ENCODE measurements at places on chromosomes 7 and 10.

DNA sequence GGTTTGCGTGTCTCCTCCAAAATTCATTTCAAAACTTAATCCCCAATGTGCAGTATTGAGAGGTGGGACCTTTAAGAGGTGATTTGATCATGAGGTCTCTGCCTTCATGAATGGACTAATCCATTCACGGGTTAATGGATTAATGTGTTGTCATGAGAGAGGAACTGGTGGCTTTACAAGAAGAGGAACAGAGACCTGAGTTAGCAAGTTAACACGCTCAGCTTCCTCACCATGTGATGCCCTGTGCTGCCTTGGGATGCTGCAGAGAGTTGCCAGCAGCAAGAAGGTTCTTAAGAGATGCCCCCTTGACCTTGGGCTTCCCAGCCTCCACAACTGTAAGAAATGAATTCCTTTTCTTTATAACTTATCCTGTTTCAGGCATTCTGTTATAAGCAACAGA is 3.7 kb upstream of the TCTN3 start:
- DNase-seq: no peak

- DNase-seq: no peak
Observed at GRCh38 chr10:92173996-92174395, 116.9 kb downstream of the CPEB3 start.

DNA sequence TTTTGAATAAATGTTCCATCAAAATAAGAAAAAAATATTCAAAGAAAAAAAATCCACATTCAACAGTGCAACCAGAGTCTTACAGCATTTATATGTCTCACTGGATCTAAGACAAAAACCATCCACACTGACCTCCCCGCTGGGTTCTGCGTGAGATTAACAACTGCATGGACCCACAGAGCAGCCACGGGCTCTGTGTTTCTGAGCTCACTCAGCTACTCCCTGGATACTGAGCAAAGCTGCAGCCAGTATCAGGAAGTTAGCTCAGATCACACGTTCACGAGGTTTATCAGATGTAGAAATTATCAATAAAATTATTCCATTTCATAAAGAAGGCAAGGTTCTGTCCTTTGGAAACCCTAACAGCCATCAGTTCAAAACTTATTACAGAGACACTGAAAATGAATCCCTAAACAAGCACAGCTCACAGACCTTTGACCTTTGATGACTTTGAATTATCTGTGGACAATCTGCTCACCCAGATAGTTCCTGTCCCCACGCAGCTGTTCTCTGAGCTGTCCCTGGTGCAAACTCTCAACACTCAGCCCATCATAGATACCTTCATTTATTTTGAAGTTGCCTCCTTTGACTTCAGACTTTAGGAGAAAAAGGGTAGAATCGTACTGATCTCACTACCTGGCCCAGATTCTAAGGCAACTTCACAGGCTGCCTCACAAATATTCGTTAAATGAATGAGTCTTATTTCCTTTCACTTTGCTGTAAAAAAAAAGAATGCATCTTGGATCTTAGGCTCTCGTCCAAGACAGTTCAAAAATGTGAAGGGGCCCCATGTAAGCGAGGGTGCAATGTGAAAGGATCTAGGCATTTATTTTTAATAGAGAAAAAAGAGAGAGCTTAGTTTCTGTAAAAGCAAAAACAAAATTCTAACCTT is 67.7 kb upstream of the SVIL start:
- DNase-seq: no peak

- no peak for DNase-seq
Observed at GRCh38 chr10:45204954-45205775, 110.2 kb downstream of the OR13A1 start.

DNA sequence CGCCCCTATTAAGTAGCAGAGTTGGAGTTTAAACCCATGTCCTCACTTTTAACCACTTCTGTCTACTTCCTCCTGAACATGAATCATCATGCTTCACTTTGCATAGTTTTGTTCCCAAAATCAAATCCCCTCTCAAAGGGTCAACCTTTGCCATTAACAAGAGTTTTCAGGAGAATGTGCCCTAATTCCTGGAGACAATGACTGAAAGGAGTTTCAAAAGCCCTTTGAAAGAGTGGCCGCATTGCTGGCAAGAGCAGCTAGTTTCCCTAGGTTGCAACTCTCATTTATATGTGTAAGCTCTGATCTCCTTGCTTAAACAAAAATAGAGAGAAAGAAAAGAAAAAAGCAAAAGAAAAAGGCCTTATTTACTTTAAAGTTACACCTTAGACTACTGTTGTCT is 9.2 kb downstream of the LGI1 start:
- no peak for DNase-seq

DNA sequence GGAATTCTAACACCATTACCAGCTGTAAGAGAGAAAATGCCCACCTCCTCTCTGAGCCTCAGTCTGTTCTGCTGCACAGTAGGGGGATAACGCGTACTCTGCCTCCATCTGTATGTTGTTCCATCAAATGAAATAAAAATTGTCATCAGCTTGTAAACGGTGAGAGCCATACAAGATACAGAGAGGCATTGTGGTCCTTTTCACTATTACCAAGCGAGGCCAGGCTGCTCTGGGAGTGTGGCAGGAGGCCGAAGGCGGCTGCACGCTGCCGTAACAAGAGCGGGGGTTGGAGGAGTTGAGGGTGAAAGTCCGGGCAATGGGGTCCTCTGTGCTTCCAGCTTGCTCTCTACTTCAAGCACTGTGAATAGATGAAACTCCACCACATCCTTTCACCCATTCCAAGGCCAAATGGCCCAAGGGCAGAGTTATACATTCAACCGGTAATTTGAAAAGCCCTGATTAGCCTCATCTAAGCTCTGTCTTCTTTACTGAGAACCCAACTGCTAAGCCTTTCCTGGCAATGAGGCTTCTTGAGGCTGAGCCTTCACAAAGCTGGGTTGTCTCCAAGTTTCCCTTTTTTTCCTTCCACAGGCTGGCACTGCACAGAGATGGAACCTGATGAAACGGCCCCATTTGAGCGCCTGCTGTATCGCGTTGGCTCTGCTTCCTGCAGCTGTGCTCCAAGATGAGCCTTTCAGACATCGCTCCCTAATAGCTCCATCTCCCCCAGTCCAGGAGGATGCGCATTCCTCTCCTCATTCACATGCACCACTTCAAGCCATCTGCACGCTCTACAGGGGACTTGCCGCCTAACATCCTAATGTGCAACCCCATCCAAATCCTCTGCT is 47.2 kb downstream of the PYROXD2 start:
- no peak for DNase-seq

DNA sequence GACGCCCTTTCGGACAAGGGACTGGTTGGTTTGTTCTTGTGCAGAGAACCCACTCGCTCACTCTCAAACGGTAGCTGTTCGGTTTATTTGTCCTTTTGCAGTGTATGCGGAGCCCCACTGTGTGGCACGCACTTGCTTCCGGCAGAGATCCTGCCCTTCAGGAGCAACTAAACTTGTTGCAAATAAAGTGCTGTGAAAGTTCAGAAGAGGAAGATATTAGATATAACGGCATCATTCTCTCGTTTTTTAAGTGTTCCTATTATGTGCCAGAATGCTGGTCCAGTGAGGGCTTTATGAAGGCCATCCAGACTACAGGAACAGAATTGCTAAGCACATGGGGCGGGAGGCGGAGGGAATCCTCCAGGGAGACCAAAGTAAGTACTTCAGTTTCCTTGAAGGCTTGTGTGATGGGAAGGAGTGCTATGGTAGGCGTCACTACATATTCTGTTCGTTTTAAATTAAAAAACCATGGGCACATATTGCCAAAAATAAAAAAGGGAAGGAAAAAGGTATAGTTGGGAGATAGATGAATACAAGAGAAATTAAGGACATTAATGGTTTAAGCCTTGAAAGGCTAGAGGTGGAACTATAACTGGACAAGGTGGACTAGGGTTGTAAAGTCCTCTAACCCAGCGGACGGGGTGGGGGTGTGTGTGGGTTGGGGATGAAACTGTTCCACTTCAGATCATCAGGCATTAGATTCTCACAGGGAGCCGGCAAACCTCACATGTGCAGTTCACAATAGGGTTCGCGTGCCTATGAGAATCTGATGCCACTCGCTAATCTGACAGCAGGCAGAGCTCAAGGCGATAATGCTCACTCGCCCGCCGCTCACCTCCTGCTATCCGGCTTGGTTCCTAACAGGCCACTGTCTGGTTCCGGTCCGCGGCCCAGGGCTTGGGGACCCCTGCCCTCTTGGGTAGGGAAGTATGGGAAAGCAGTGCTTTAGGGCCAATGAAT is 704 bp upstream of the ERLIN1 start:
- DNase-seq: peak; percentile 45

GRCh38 chr7:38102507-38102906 is 75.5 kb upstream of the STARD3NL start:
- no peak for DNase-seq

- no peak for DNase-seq
Observed at GRCh38 chr7:71208881-71209280, 76.9 kb downstream of the GALNT17 start.

DNA sequence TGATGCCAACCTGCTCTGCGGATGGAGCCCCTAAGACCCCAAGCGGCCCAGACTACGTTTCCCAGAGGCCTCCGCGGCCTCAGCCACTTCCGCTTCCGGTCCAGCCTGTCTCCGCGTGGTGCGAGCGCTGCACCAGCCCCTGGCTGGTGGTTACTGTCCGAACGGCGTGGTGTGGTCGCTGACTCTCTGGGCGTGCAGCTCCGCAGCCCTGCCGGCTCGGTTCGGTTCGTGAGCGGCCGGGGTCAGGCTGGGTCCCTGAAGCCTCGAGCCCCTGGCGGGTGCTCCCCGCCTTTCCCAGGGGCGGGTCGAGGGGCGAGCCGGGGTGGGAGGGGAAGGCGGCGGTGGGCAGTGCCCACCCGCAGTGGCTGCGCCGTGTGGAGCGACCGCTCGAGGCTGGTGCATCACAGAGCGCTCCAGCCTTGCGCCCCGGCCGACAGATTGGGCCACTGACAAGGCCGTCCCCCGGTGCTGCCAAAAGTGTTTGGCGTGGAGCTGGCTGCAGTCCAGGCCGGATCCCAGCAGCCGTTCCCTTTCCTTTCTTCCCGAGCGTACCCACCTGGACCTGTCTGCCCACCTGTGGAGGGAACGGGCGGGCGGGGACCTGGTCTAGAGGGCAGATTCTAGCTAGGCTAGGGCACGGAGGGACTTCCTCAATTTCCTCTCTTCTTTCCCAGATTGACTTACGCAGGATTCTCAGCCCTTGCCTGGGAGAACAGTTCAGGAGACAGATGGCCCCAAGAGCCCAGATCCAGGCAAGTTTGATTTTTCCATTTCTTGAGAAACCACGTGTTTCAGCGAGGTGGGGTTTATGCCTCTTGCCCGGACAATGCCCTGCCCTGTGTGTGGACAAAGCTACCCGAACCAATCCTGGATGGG is at the start of gene ZNF485:
Gene ZNF485 (plus strand): TSS at position 116 of the 876 bp plus-strand sequence. CDS start 613 bp downstream, at position 729.
- DNase-seq: peak; percentile 83

- peak; percentile 49 for DNase-seq
Observed at GRCh38 chr7:25069900-25070443, 55.1 kb downstream of the CYCS start.

DNA sequence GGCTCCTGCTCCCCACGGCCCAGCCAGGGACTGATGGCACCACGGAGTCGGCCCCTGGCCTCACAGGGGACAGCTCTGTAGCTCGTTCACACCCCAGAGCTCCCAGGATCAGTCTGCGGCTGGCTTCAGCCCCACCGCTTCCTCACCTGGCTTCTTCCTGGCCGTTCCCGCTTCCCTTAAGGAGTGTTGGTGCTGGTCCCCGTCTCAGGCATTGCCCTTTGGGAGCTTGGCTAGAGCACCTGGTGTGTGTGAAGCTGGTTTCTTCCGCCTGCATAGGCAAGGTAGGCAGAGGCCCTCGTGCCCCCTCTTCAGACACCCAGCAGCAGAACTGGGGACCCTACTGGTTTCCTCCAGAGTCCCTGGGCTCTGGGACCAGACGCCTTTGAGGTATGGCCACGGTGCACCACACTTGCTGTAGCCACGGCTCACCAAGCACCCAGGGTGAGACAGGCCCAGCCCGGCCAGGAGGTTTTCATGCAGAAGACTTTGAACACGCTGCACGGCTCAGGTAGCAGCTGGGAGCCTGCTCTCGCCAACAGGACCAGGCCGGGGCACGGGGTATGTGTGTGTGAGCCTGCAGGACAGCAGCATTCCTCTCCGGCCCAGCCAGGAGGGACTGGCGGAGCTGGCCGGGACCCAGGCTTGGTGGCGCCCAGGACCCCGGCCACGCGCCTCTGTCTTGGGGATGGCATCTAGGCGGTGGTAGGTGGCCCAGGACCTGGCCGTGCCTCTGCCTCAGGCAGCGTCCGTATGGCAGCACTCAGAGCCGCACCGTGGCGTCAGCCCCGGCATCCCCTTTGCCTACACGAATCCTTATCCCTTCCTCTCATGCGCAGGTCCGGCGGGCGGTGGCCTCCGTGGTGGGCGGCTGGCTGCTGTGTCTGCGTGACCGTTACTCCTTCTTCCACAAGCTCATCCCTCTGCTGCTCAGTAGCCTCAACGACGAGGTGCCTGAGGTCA is 13.2 kb upstream of the PRKAR1B start:
- no peak for DNase-seq

GRCh38 chr7:135206941-135207391 is 4.4 kb downstream of the WDR91 start:
- no peak for DNase-seq

DNA sequence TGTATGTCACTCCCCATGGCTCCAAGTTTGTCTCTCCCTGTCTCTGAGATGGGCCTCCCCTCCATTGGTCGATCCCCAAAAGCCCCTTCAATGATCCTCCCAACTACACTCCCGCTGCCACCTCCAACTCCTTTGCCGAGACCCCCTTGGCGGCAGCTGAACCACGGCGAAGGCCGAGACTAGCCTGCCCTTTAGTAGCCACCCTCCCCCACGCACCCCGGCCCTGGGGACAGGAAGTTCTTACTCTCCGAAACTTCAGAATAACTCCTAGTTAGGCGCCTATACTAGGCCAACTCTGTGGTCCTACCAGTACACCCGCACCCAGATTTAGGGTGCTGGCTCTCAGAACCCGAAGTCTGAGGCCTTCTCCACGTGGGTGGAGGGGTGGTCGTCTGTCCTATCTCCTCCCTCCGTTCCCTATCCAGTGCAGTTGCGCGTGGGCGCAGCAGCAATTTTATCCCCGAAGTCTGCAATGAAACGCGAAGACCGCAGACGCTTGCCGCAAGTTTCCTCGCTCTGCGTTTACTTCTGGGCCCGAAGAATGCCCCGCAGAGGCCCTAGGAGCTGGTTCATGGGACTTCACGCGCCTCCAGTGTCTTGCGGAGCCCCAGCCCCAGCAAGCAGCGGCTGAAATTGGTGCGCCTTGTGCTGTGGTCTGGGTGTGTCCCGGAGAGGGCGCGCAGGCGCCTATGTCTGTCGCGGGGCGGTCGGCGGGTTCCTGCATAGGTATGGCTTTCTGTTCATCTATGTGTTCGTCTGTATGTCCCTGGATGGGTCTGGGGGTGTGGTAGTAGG is 82.6 kb upstream of the SLF2 start:
- peak; percentile 36 for DNase-seq

- no peak for DNase-seq
Observed at GRCh38 chr7:23654508-23654907, 25.5 kb upstream of the FAM221A start.

GRCh38 chr7:78472519-78472918 is 673.9 kb downstream of the PHTF2 start:
- DNase-seq: no peak

GRCh38 chr10:118315629-118316028 is 26.5 kb downstream of the FAM204A start:
- DNase-seq: no peak

- no peak for DNase-seq
Observed at GRCh38 chr7:12565873-12566272, 4.6 kb upstream of the SCIN start.
